ENCODE measurements at places on chromosomes 16 and 17.

DNA sequence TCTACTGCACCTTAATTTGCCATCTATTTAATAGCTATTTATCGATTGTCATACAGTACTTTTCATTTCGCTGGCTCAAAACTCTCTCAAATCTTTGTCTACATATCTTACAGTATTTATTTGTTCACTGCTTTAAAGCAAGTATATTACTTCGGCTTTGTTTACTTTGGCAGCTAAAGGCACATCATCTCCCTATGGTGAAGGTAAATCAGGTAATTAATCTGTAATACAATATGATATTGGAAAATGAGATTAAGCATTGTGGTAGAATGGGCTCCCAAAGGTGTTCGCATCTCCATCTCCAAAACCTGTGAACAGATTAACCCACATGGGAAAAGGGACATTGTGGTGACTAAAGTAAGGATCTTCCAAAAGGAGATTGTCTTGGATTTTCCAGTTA lies 6.5 kb downstream of the TMEM170A start:
- no peak for DNase-seq

DNA sequence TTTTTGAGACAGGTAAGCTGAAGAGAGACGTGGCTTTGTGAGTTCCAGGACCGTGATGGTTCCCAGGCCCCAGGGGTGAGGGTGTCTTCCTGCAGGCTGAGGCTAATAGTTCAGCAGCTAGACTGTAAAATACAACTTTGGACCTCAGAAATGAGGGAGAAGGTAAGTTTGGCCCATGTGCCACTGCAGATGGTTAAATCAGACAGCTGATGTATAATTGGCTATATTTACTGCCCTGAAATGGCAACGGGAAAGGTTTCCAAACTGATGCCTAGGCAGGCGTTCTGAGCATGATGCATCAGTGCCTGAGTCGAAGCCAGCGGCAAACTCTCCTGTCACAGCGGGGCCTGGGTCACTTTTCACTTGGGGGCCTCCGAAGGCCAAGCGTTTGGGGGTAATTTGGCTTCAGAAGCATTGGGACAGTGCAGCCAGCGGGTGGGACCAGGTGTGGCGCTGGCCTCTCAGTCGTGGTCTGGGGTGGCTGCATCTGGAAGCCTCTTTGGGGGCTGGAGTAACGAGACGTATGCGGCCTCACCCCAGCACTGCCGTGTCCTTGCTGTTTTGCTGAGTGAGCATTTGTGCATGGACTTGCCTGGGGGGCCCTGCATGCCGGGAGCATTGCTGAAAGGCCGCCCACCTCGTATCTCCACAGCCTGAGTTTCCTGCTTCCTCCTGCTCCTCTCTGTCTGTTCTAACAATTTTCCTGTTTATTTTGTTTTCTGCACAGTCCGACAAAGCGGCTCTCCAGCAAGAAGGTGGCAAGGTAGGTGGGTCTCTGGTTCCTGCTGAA lies 31.2 kb upstream of the CAPN15 start:
- no peak for DNase-seq

- no peak for DNase-seq
Observed at GRCh38 chr16:50301626-50302471, 35.5 kb downstream of the ADCY7 start.

GRCh38 chr16:69511651-69512050 lies 54.1 kb upstream of the NFAT5 start:
- no peak for DNase-seq

All from pancreas (tissue), 10 donors.